ENCODE measurements at places on chromosomes 12 and 14.

- peak; percentile 70 for DNase-seq
Measured at GRCh38 chr12:89166525-89166934, 185.8 kb downstream of the DUSP6 start.

DNA sequence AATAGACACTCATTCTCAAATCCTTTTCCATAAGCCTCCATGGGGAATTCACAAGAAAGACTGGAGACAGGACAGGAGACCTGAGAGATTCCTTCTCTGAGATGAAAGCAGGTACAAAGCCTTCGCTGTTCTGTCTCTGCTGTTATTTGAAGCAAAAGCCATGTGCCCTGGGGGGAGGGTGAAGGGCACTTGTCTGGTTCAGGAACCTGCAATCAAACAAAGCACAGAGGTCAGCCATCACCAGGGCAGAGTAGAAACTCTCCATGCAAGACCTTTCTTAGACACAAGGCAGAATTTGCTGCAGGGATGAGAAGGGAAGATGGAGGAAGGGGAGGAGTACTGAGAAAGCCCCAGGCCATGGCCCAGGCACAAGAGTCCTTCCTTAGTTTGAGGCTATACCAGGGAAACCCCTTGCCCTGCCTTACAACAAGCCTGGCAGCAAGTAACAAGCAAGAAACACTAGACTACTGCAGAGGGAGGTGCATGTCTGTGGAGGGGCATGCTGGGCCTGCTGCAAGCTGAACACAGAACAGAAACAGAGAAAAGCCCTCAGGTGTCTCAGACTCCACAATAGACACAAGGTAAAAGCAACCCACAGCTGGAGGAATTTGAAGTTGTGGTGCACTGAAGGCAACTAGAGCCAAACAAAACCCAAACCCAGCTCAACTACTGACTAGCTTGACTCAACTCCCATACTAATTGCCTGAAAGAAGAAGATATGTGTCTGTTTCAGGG, 7.8 kb upstream of the ART4 start:
- no peak for DNase-seq

GRCh38 chr12:1013618-1014489, 22.8 kb downstream of the ERC1 start:
- no peak for DNase-seq

GRCh38 chr12:106195621-106196027, 52.2 kb downstream of the CKAP4 start:
- no peak for DNase-seq

DNA sequence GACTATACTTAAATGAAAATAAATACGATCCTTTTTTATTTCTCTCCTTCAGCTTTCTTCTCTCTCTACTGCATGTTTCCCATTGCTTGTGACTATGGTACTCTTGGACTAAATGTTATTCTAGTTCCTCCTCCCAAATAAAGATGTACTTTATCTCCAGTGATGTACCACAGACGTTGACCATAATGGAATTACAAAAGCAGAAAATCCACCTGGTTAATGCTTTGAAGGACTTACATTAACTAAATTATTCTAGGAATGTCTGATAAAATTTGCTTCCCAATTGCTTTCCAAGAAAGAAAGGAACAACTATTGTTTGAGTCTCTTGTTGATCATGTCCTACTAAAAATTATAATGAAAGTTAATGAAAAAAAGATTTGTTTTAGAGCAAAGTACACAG, 71.8 kb downstream of the NTN4 start:
- no peak for DNase-seq

- no peak for DNase-seq
Measured at GRCh38 chr12:6452944-6453630, 1.2 kb downstream of the TAPBPL start.

DNA sequence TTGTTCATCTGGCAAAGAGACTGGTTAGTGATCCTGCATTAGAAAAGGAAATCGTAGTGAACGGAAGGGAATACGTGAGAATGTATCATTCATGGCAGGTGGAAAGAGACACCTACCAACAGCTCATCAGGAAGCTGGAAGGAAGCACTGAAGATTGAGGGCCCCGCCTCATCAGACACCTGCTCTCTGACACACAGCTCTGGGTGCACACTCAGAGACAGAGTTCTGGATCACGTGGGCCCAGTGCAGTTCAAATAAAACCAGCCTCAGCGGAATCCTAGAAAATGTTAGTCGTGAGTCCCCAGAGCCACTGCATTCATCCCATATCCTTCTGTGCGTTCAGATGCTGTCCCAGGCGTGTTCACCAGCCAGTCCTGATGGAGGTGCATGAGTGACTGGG, 129.7 kb downstream of the GLT1D1 start:
- no peak for DNase-seq

GRCh38 chr14:54344445-54344844, 52.4 kb upstream of the CDKN3 start:
- DNase-seq, result no peak

DNA sequence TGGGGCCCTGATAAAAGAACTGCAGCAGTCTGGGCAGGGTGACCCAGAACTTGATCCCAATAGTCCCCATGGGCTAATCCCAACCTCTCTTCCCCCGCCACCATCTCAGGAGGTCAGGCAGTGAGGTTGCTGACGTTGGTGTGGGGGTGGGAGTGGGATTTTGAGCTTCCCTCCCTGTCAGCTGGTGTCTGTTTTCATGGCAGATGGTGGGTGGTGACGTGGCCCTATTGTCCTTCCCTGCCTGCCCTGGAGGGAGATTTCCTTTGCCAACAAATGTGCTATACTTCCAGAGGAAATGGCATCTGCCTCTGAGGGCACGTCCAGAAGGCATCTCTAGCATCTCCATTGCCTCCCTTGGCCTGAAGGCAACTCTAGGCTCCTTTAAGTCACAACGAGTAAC, 37.7 kb downstream of the NEUROD4 start:
- peak; percentile 47 for DNase-seq

GRCh38 chr14:98411154-98411553, 860.8 kb downstream of the BCL11B start:
- DNase-seq, result no peak

- DNase-seq, result no peak
Measured at GRCh38 chr14:61121355-61121787, 140.3 kb downstream of the SLC38A6 start.

- DNase-seq, result no peak
Measured at GRCh38 chr12:31228811-31229792, 96.8 kb downstream of the SINHCAF start.

DNA sequence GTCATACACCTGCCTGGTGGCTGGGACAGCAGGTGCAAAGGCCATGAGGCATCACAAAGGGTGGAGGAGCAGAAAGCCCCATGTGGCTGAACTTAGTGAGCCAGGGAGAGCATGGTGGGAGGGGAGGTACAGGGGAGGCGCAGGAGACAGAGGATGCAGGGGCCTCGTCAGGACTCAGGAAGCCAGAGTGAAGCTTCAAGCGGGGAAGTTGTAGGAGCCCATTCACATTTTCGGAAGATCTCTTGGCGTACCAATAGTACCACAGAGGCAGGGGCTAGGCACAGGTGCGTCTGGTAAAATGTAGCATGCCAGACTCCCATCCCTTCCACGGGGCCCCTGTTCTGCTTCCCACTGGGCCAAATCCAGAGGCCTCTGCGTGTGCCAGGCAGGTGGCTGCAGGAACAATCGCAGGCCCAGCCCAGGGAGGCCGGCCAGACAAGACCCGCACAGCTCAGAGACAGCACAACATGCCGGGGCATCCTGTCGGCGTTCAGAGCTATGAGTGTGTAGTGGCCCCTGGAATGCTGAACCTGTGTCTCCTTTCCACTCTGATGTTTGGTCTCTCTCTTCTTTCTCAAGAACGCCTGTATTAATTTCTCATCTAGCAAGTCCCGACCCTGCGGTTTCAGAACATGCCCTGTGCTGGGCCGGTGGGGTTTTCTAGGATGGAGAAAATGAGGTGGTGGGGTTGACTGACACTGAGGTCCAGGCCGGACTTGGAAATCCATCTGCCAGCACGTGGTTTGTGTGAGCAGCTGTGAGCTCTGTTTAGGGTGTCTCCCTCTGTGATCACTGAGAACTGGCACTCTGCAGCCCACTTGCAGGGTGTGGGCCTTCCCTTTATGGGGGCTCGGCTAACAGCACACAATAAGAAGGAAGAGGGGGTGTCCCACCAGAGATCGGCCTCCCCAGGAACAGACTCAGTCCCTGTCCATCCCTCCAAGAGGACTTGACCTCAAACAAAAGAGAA, 5.5 kb upstream of the TMEM132D start:
- DNase-seq, result no peak

- no peak for DNase-seq
Measured at GRCh38 chr14:91484186-91484585, 25.9 kb downstream of the PPP4R3A start.

GRCh38 chr14:69464379-69464778, 20.1 kb upstream of the PLEKHD1 start:
- DNase-seq, result no peak

GRCh38 chr14:101328412-101329028, 232.8 kb upstream of the DIO3 start:
- no peak for DNase-seq

GRCh38 chr14:98612434-98613200, 659.4 kb downstream of the BCL11B start:
- no peak for DNase-seq

DNA sequence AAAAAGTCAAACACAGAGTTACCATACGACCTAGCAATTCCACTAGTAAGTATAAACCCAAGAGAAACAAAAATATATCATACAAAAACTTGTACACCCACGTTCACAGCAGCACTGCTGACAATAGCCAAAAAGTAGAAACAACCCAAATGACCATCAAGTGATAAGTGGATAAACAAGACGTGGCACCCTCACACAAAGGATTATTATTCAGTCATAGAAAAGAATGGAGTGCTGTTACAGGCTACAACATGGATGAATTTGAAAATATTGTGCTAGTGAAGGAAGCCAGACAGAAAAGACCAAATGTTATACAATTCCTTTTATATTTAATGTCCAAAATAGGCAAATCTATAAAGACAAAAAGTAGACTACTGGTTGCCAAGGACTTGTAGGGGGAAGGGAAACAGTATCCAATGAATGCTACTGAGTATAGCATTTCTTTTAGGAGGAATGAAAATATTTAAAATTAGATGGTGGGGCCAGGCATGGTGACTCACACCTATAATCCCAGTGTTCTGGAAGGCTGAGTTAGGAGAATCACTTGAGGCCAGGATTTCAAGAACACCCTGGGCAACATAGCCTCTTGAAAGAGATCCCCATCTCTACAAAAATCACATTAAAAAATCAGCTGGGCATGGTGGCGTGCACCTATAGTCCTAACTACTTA, 41.9 kb downstream of the SPTLC2 start:
- no peak for DNase-seq

GRCh38 chr14:51972566-51972965, 16.8 kb upstream of the RTRAF start:
- no peak for DNase-seq

GRCh38 chr14:74566174-74567141, 45.6 kb downstream of the LTBP2 start:
- no peak for DNase-seq

DNA sequence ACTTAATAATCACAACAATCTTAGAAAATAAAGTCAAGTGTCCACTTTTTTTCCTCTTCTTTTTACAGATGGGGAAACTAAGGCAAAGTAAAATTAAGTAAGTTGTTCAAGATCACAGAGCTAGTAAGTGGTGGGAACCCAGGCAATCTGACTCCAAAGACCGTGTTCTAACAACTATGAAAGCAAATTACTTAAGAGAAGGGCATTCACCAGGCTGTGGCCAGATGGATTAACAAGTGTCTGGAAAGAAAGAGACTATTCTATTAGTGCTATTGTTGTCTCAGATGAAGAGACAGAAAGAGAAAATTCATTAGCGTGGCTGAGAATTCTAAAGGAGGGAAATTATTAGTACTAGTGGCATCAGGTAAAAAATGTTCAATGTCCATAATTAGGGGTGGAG, 48.5 kb downstream of the FGD6 start:
- DNase-seq, result no peak

GRCh38 chr12:53427905-53428594, 4.4 kb downstream of the AMHR2 start:
- DNase-seq, result no peak

GRCh38 chr12:7039403-7039802, 21.1 kb upstream of the C1S start:
- no peak for DNase-seq

GRCh38 chr14:84485036-84485435, 1044.9 kb upstream of the FLRT2 start:
- DNase-seq, result no peak

GRCh38 chr14:75648066-75648838, 12.4 kb downstream of the ERG28 start:
- peak; percentile 12 for DNase-seq

GRCh38 chr12:129440278-129440677, 463.5 kb downstream of the TMEM132D start:
- DNase-seq, result no peak

DNA sequence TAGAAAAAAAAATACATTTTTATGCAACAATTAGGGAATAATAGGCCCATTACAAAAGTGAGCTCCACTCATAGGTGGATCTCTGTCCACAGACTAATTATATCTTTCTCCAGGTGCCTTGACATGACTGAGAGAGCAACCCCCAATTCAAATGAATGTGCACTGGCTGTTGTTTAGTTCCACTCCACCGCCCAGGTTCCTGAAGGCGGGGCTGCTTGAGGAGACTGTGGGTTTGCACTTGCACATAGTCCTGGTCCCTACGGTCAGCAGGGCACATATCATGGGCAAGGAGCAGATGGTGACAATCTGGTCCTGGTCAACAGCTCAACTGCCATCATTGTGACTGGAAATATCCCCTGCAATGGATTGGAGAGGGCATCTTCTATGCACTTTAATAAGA, 195.6 kb upstream of the PWP1 start:
- DNase-seq, result no peak

DNA sequence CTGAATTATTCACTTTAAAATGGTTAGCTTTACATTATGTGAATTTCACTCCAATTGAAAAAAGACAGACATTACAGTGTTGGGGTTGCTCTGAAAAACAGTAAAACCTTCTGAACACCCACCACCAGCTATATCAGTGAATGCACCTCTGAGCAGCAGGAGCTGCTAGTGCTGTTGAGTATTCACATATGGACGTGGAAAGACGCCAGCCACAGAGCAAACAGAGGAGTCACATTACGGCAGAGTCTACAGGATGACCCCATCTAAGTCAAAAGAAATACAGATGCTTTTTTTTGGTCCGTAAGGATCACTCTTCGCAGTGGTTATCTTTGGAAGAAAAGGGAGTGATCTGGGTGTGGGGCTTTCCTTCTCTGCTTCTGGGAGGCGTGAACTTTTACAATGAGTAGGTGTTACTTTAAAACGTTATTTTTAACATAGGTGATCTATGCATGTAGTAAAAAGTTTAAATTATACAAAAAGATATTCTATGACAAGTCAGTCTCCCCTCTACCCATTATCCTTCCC, 4.5 kb downstream of the HVCN1 start:
- DNase-seq, result no peak

- no peak for DNase-seq
Measured at GRCh38 chr12:88562846-88563582, 17.3 kb downstream of the KITLG start.
